NCI-H510A (cell line): ENCODE measurements at places on chromosomes 16 and 17.

- DNase-seq = no peak
These were observed 296.1 kb upstream of the SOX9 start for GRCh38 chr17:71824671-71825070.

DNA sequence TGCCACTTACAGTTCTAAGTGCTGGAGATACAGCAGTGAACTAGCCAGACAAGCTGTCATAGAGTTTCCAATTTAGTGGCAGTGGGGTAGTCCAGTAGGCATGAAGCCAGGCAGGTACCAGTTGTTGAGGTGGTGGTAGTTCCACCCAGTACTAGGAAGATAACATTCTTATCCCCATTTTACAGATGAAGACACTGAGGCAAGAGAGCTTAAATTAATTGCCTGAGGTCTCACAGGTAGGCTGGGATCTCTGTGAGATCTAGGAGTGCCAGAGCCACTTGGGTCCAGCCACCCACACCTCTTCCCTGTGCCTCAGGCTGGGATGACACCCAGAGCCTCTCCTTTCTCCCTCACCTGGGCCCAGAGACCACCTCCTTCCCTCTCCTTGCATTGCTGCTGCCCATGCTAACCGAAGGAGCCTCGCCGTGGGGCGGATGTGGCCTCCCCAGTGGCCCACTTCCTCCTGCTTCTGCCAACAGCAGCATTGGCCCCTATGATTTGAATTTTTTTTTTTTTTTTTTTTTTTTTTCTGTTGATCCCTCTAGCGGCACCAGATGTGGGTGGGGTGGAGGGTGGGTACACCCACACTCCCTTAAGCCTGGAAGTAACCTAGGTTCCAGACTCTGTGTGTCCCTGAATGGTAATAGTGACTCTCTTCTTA, 114.0 kb downstream of the PRKCB start:
- DNase-seq = no peak

GRCh38 chr17:17347234-17347955, 44.2 kb downstream of the NT5M start:
- DNase-seq = no peak

GRCh38 chr16:85422632-85423550, 190.2 kb upstream of the GSE1 start:
- no peak for DNase-seq

- DNase-seq = no peak
These were observed 3.9 kb downstream of the DEXI start for GRCh38 chr16:10938321-10938720.

- no peak for DNase-seq
These were observed 196.3 kb upstream of the CDH11 start for GRCh38 chr16:65318138-65318537.
